ENCODE measurements at places on chromosomes 12 and 14. TPM values are rescaled to one million over a fixed set of nuclear protein-coding genes. Genes with fewer than 3 reads are reported as not detected.

Gene ADCY4
- total RNA-seq = 3.4 TPM

- no peak for DNase-seq
Measured at GRCh38 chr12:91706466-91706865, 439.2 kb downstream of the BTG1 start.

- DNase-seq = no peak
Measured at GRCh38 chr12:114395233-114395632, 10.7 kb downstream of the TBX5 start.

Gene PPP4R4
- 0.10 TPM for total RNA-seq

- no peak for DNase-seq
Measured at GRCh38 chr12:80805106-80805505, 88.4 kb downstream of the MYF5 start.

Gene ST8SIA1
- total RNA-seq = not detected

Gene TOMM20L
- total RNA-seq = not detected

GRCh38 chr12:129470196-129470595 lies 433.6 kb downstream of the TMEM132D start:
- no peak for DNase-seq

GRCh38 chr12:39412210-39412609 lies 30.7 kb downstream of the KIF21A start:
- no peak for DNase-seq

GRCh38 chr14:23605931-23606585 lies 27.5 kb upstream of the JPH4 start:
- DNase-seq = no peak

Gene RECQL
- total RNA-seq = 28.0 TPM

DNA sequence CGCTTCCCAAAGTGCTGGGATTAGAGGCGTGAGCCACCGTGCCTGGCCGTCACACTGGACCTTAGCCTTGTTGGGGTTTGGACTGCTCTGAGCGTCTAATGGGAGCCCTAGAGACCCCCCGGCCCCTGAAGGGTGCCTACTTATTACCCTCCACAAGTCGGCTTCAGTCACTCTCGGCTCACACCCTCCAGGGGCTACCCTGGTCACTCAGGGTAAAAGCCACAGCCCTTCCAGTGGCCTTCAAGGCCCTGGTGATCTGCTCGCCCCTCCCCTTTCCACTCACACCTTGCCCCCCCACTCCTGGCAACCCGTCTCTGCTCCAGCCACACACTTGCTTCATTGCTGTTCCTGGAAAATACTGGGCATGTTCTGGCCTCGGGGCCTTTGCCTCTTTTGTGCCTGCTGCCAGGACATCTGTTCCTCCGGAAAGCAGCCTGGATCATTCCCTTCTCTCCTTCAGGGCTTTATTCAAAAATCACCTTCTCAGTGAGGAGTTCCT lies 3.6 kb upstream of the MORN3 start:
- peak; percentile 67 for DNase-seq

DNA sequence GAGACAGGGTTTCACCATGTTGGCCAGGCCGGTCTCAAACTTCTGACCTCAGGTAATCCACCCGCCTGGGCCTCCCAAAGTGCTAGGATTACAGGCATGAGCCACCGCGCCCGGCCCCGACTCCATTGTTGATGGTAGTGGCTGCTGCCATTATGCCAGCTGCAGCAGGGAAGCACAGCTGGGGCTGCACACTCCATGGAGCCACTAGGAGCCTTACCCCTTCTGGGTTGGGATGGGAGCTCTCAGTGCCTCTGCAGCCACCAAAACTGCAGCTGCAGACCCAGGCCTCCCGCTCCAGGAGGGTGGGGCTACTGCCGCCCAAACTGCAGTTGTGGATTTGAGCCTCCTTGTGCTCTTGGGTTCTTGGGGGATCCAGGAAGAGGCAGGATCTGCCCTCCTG lies 25.9 kb downstream of the TCHP start:
- DNase-seq = no peak

GRCh38 chr14:100288382-100289185 lies 17.7 kb downstream of the SLC25A29 start:
- DNase-seq = no peak

All from Calu3 (cell line).